Tongue (tissue), 3 donors: ENCODE measurements at places on chromosomes 16 and 17. TPM values are rescaled to one million over a fixed set of nuclear protein-coding genes. Genes with fewer than 3 reads are reported as not detected.

The GNG13 gene
- not detected for total RNA-seq

The GUCY2D gene
- not detected for total RNA-seq

The TK2 gene
- 24.0 TPM for total RNA-seq

The SULT1A1 gene
- 12.8 TPM for total RNA-seq

The MYH3 gene
- 9,382 TPM for total RNA-seq

The SLC16A6 gene
- 2.7 TPM for total RNA-seq

The SERPINF2 gene
- total RNA-seq = not detected

The TPSAB1 gene
- 4.5 TPM for total RNA-seq

The SCNN1G gene
- total RNA-seq = 2.2 TPM

The NSMCE1 gene
- total RNA-seq = 34.0 TPM

The NAGS gene
- total RNA-seq = 0.41 TPM

The ABCA10 gene
- total RNA-seq = 33.5 TPM

The CDH16 gene
- total RNA-seq = 0.31 TPM

The TMED6 gene
- not detected for total RNA-seq

The FOXC2 gene
- 1.0 TPM for total RNA-seq

The NPW gene
- 0.82 TPM for total RNA-seq

The KAT2A gene
- total RNA-seq = 19.9 TPM

The PDF gene
- 12.0 TPM for total RNA-seq

The MEIOB gene
- 0.62 TPM for total RNA-seq

The ZNRF1 gene
- 31.3 TPM for total RNA-seq

The MPP3 gene
- total RNA-seq = 6.8 TPM

The MT1E gene
- total RNA-seq = 16.3 TPM

The FBXW10B gene
- total RNA-seq = 1.6 TPM

The AOC3 gene
- total RNA-seq = 23.0 TPM

The TP53TG3 gene
- total RNA-seq = not detected

The CLEC10A gene
- 2.8 TPM for total RNA-seq

The IL17C gene
- total RNA-seq = not detected

The TPSG1 gene
- total RNA-seq = not detected

The RAB37 gene
- total RNA-seq = 1.9 TPM

The MRPL28 gene
- 41.7 TPM for total RNA-seq

The SCGB1C2 gene
- total RNA-seq = not detected

The C16orf46 gene
- total RNA-seq = 0.92 TPM

The SGCA gene
- 148 TPM for total RNA-seq

The GINS2 gene
- total RNA-seq = 4.6 TPM

The CMTM4 gene
- total RNA-seq = 27.7 TPM

The SLC47A2 gene
- 1.5 TPM for total RNA-seq

The POLR3K gene
- total RNA-seq = 4.5 TPM

The C16orf89 gene
- 5.3 TPM for total RNA-seq

The WNT3 gene
- total RNA-seq = 1.4 TPM

The FLYWCH1 gene
- total RNA-seq = 21.6 TPM

The CD300H gene
- total RNA-seq = not detected

The NPIPA5 gene
- not detected for total RNA-seq

The RNPS1 gene
- total RNA-seq = 90.2 TPM

The PGS1 gene
- 37.7 TPM for total RNA-seq
